Left hindlimb (tissue), 1 donor: ENCODE measurements at places on chromosomes 5 and 9.
A peak's percentile ranks its signal among the peaks of the same experiment; 100 is the strongest.

GRCh38 chr9:89797937-89798455, 193.2 kb downstream of the GADD45G start:
- DNase-seq, result peak; percentile 29

DNA sequence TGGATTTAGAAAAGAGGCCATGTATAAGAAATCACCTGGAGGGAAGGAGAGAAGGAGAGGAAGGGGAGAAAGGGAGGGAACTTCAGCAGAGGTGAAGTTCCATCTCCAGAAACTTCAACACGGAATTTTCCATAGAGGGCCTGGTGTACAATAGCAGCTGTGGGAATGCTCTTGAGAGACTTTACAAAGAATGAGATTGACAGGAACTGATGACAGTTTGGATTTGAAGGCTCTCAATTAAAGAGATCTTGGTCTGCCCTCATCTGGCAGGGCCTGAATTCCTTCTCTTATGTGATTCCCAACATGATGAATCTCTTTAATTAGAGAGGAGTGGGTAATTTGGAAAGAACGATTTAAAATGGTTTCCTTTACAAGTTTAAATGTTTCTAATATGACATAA, 143.5 kb downstream of the MLLT3 start:
- DNase-seq, result no peak

DNA sequence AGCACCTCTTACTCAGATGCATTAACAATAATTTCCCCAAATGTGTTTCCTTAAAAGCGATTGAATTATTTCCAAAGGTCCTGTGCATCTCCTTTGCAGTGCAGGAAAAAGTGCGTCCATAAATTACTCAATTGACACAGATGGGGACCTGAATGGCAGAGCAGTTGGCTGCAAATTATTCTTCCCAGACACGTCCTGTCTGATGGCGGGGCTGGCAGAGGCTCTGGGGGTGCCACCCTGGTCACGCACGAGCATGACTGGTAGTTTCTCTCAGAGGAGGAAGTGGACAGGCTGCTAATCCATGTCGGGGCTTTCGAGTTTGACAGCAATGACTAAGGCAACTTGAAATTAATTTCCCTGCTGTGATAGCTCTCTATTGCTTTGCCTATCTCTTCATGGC, 264.8 kb upstream of the BRINP1 start:
- no peak for DNase-seq

DNA sequence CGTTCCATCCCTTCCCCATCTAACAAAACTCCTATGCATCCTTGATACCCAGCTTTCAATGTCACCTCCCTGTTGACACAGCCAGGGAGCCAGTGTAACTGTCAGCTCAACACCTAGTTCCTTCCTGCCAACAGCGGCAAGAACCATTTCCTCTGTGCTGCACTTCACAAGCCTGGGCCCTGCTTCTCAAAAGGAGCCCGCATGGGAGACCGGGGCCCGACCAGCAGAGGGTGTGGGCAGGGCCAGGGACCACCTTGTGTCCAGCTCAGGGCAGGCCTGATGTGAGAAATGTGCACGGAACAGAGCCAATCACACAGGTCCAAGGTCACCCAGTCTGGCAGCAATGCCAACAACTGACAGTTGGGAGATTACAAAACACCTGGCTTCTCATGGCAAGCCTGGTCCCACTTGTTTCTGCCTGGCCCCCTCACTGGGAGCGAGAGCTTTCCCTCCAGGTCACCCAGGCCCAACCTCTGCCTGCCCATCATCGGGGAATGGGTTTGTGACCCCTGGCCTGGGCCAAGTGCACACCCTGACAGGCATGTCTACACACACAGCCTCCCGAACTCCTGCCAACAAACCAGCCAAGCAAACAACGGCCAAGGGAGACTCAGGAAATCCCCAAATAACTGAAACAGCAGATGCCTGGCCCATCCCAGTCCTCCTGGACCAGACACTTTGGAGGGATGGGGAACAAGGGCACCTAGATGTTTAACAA, 3.1 kb downstream of the RNF44 start:
- DNase-seq, result no peak

GRCh38 chr5:122392824-122393223, 80.8 kb downstream of the SNCAIP start:
- DNase-seq, result no peak

DNA sequence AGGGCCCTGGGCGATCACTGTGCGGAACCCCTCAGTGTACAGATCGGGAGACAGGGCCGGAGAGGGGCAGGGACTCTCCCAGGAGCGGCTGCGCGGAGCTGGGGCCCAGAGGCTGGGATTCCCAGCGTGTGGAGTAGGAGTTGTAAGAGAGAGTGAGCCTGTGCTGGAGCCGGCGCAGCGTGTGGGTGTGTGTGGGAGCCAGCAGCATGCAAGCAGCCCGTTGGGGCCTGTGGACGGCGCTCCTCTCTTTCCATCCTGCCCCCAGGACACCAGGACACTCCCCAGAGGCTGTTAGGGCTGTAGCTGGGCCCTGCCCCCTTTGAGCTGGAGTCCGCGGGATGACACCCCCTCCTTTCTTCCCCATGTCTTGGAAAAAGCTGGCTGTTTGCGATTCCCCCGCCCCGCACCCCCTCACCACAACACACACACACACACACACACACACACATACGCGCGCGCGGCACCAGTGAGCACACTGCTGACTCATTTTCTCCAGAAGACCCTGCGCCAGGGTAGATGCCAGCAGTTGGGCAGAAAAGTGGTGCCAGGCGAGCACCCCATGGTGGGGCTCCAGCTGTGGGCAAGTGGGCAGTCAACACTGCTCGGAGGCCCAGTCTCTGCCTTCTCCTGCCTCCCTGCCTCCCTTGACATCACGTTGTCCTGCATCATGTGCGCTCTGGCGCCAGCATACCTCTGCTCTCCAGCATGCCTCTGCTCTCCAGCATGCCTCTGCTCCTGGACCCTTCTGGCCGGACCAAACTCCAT, 1.5 kb downstream of the COL27A1 start:
- peak; percentile 80 for DNase-seq

DNA sequence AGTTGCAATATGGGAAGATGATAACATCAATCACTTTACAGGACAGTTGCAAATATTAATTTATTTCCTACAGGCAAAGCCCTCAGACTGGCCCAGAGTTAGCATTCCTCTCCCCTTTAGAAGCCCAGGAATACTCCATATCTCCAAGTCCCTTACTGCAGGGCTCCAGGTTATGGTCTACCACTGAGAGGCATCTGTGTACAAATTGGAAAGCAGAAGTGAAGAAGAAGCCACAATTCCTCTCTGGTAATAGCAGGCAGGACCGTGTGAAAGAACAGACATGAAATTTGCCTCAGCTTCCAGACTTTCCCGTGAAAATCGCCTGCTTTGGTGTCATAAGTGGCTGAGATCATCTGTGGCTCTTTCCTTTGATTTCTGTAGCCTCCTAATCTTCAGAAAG, 289.6 kb downstream of the GLIS3 start:
- DNase-seq, result no peak

DNA sequence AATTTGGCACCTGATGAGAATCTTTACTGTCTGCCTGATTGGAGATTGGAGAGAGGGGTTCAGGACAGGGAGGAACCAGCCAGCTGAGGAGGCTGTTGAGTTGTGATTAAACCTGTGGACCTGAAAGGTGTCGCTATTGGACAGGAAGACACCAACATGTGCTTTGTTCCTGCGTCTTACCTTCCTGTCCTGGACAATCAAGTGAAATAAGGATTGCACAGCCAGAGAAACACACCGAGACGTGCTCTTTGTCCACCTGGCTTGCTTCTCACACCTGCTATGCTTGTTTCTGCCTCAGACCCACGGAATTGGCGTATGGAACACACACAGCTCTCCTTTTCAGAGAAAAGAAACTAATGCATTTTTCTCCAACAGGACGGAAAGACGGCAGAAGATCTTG, 57.7 kb upstream of the CTSL start:
- no peak for DNase-seq

DNA sequence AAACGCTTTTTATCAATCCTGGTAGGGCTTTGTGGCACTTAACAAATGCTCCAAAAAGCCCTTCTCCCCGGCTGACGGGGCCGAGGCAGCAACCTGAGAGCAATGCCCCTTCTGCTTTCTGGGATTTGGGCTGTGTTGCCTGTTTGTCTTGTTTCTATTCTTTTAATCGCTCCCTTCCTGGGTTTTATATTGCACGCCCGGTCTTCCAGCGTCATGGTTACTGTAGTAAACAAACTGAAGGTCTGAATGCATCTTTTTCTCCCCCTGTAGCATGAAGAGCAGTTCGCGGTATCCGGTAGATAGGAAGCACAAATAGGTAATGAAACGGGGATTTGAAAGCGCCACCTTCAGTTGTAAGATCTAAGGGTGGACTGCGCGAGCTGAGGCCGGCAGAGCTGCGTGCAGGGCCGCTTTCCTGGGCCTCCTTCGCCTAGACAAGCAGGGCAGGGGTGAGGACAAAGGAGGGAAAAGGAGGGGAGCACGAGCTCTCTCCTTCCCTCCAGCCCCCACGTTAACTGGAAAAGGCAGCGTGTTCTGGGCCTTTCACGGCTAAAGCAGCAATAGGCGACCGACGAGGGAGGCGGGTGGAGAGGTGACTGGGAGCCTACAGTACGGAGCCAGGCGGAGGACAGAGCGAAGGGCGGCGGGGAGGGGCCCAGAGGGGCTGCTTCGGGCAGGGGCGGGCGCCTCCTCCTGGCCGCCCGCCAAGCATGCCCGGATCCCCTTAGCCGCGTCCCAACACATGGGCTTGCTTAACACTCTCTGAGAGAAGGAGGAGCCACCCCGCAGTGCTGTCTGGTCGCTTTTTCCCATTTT, 49.3 kb upstream of the ZNF366 start:
- DNase-seq, result peak; percentile 89

GRCh38 chr5:155082401-155082800, 68.8 kb downstream of the KIF4B start:
- DNase-seq, result no peak

DNA sequence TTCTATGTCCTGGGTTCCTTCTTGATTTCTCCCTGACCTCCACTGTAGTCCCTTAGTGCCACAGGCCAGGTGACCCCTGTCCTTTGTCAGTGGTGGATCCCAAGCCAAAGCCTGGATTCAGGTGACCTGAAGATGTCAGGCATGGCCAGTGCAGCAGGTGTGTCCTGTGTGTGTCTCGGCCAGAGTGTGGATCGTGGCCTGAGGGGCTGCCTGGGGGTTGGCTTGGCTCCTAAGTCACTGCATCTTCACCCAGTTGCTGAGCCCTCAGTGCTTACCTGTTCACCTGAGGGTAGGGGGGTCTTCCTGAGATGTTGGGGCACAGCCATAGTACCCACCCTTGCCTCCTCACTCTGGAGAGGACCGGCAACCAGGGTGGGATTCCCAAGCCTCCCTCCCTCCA, 61.8 kb upstream of the PITX1 start:
- no peak for DNase-seq

- DNase-seq, result no peak
These were observed 92.2 kb upstream of the IL33 start for GRCh38 chr9:6123416-6123815.

DNA sequence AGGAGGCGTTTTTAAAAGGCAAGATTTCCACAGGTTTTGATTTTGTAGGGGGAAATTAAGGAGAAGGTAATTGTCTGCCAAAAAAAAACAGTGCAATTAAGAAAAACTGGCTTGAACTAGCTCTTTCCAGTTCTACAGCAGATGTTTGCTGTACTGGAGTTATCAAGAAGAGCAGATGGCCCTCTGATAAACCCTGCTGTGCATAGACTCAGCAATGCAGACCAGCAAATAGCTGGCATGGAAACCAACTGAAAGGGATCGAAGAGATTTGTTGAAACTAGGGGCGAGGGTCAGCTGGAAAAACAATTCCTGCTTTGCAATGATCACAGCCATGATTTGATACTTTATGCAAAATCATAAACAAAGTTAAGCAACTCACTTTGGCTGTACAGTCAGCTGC, 17.8 kb upstream of the BHMT start:
- DNase-seq, result no peak

DNA sequence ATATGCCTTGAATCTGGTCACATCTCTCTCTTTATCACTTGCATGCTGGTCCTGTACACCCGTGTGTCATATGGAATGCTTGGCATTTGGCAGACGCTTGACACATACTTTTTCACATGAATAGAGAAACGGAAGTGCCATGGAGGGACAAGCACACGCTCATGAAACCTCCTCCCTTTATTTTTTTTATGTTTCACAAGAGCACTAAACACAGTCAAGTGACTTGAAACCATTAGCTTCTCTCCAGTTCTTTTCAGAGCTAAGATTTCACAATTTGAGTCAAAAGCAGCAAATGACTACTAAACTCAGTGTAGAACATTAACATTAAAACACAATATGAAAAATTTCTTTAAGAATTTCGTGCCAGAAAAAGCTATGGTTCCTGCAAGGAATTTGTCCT, 151.1 kb downstream of the DOCK2 start:
- no peak for DNase-seq

GRCh38 chr5:159341906-159342310, 11.6 kb upstream of the IL12B start:
- DNase-seq, result no peak

DNA sequence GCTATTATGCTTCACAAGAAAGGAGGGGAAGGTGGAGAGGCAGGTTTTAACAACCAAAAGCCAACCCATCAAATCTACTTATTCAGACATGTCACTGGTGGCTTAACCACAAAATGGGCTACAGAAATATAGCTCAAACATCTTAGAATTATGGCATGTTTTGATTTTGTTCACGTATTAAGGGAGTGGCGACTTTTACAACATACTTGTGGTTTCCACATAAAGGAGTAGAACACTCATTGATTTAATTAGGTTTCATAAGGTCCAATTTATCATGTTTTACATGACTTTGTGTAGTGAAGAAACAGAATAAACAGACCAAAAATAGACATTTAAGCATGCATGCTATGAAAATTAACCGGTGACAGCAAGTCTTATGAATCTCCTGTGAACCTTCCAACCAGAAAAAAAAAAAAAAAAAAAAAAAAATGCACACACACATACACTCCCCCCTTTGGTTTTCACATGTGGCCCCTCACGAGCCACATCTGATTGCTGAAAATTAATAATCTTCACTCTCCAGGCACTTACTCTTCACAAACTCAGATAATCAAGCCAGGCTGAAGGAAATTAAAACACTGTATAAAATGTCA, 5.4 kb downstream of the ZNF608 start:
- no peak for DNase-seq

DNA sequence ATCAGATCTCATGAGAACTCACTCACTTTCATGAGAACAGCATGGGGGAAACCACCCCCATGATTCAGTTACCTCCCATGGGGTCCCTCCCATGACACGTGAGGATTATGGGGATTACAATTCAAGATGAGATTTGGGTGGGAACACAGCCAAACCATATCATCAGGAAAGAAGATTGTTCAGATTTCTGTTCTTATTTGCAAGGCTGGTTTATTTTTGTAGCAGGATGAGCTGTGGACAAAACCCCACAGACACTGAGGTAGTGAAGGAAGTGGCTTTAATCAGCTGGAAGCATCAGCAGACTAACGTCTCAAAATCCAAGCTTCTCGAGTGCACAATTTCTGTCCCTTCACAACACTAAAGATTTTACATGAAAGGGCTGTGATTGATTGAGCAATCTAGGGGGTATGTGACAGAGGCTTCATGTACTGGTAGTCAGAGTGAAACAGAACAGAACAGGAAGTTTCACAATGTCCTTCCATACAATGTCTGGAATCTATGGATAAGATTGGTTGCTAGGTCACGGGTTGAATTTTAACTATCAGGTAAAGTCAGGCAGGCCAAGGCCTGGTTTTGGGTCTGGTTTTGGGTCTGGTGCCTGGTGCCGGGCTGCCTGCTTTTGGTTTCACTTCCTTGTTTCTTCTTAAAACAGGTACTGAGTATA, 91.3 kb upstream of the ZNF366 start:
- no peak for DNase-seq
